Lower lobe of right lung (tissue), 2 donors: ENCODE measurements at places on chromosomes 7 and 10.
A peak's percentile ranks its signal among the peaks of the same experiment; 100 is the strongest.

- no peaks in the 10 kb centered on the region for H3K36me3 ChIP-seq
- no peaks in the 10 kb centered on the region for H3K27me3 ChIP-seq
- no peak overlapping the region for H3K27ac ChIP-seq
These were observed 75.7 kb downstream of the IMMP2L start for GRCh38 chr7:111486472-111487142.

GRCh38 chr10:60757420-60757895, 20.8 kb upstream of the CDK1 start:
- no peak for DNase-seq
- H3K4me1 ChIP-seq, result no peaks in the 10 kb centered on the region
- no peaks in the 10 kb centered on the region for H3K36me3 ChIP-seq

GRCh38 chr7:2173189-2173827, 59.4 kb downstream of the MAD1L1 start:
- no peaks in the 10 kb centered on the region for H3K27me3 ChIP-seq
- H3K4me1 ChIP-seq, result peaks cover 26% of the 10 kb centered on the region
- H3K4me3 ChIP-seq, result peak overlapping the region; percentile 27
- no peak for DNase-seq

- no peak overlapping the region for H3K27ac ChIP-seq
- no peaks in the 10 kb centered on the region for H3K4me1 ChIP-seq
- H3K4me3 ChIP-seq, result no peak overlapping the region
- H3K27me3 ChIP-seq, result no peaks in the 10 kb centered on the region
- no peak for DNase-seq
These were observed 122.1 kb upstream of the TCF7L2 start for GRCh38 chr10:112827951-112828350.

DNA sequence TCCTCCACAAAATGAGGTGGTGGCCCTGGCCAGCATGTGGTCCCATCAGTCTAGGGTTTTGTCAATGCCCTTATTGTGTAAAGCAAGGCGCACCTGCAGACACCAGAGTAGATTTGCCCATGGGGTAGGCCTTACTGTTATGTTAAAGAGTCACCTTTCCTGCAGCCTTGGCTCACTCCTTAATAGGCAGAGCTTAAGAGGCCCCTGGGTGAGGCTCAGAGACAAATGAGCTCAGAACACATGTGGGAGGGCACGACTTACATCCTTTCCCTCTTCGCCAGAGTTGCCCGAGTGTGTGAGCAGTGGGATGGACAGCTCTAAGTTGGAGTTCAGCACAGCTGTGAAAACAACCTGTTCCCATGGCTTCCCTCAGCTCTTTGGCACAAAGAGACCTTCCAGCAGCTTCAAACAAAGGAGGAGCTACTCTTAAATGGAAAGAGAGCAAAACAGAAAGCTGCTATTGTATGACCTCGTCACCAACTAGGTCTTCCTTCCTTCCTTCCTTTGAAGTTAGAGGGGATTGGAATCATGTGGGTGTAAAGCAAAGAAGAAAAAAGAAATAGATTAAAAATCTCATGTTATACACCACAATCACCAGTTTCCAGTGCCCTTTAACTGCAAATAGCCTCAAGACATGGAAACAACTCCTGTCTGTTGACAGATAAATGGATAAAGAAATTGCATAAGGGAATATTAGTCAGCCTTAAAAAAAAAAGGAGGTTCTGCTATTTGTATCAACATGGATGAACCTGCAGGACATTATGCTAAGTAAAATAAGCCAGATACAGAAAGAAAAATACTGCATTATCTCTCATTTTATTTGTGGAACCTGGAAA, 11.9 kb upstream of the XPNPEP1 start:
- H3K4me3 ChIP-seq, result no peak overlapping the region
- H3K36me3 ChIP-seq, result no peaks in the 10 kb centered on the region
- H3K27ac ChIP-seq, result peak overlapping the region; percentile 26
- peaks cover 19% of the 10 kb centered on the region for H3K4me1 ChIP-seq

- H3K36me3 ChIP-seq, result peaks cover 81% of the 10 kb centered on the region
- DNase-seq, result no peak
- H3K27me3 ChIP-seq, result no peaks in the 10 kb centered on the region
- H3K4me3 ChIP-seq, result no peak overlapping the region
- H3K4me1 ChIP-seq, result peaks cover 30% of the 10 kb centered on the region
These were observed 3.9 kb downstream of the UFSP1 start for GRCh38 chr7:100885440-100886141.

GRCh38 chr7:127891144-127891543, 140.1 kb downstream of the LRRC4 start:
- H3K4me1 ChIP-seq, result peaks cover 9% of the 10 kb centered on the region
- H3K4me3 ChIP-seq, result no peak overlapping the region
- H3K36me3 ChIP-seq, result peaks cover 26% of the 10 kb centered on the region
- no peaks in the 10 kb centered on the region for H3K27me3 ChIP-seq
- H3K27ac ChIP-seq, result no peak overlapping the region

GRCh38 chr7:36079446-36080025, 73.5 kb upstream of the EEPD1 start:
- DNase-seq, result no peak
- no peaks in the 10 kb centered on the region for H3K36me3 ChIP-seq
- no peak overlapping the region for H3K4me3 ChIP-seq
- no peaks in the 10 kb centered on the region for H3K4me1 ChIP-seq
- no peaks in the 10 kb centered on the region for H3K27me3 ChIP-seq
- H3K27ac ChIP-seq, result no peak overlapping the region

GRCh38 chr7:143172354-143172753, 10.9 kb upstream of the TAS2R39 start:
- H3K4me1 ChIP-seq, result no peaks in the 10 kb centered on the region
- no peak overlapping the region for H3K4me3 ChIP-seq
- no peak overlapping the region for H3K27ac ChIP-seq
- DNase-seq, result peak; percentile 77
- no peaks in the 10 kb centered on the region for H3K36me3 ChIP-seq

DNA sequence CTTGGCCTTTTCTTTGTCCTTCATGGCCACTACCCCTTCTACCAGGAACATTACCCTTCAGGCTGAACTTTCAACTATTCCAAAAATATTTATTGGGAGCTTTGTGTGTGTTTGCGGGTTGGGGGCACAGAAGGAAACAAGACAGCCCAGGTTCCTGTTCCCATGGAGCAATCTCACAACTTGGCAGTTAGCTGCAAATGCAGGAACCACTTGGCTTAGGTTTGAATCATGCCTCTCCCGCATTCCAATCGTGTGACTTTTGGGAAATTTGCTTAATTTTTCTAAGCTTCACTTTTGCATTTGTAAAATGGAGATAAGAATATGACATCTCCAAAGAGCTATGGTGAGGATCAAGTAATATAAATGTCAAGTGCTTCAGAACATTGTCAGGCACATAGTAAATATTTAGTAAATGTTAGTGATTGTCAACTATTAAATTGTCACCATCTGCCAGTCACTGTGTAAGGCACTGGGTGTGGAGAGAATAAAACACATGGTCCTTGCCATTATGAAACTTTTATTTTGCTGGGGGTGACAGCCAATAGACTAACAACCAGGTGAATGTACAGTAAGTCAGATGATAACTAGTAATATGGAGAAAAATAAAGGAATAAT, 277.1 kb downstream of the SNX13 start:
- H3K4me3 ChIP-seq, result no peak overlapping the region
- H3K27ac ChIP-seq, result no peak overlapping the region
- H3K27me3 ChIP-seq, result no peaks in the 10 kb centered on the region
- H3K4me1 ChIP-seq, result no peaks in the 10 kb centered on the region
- DNase-seq, result no peak
- H3K36me3 ChIP-seq, result no peaks in the 10 kb centered on the region

- no peaks in the 10 kb centered on the region for H3K36me3 ChIP-seq
- DNase-seq, result peak; percentile 40
- H3K4me3 ChIP-seq, result no peak overlapping the region
- H3K4me1 ChIP-seq, result peaks cover 4% of the 10 kb centered on the region
- H3K27me3 ChIP-seq, result no peaks in the 10 kb centered on the region
- H3K27ac ChIP-seq, result no peak overlapping the region
These were observed 50.2 kb upstream of the ZMIZ1 start for GRCh38 chr10:79018521-79019011.

GRCh38 chr10:122221958-122222357, 49.1 kb upstream of the BTBD16 start:
- DNase-seq, result no peak
- no peaks in the 10 kb centered on the region for H3K4me1 ChIP-seq
- H3K27me3 ChIP-seq, result no peaks in the 10 kb centered on the region
- no peak overlapping the region for H3K27ac ChIP-seq

- no peaks in the 10 kb centered on the region for H3K27me3 ChIP-seq
- no peak for DNase-seq
- no peak overlapping the region for H3K27ac ChIP-seq
- no peaks in the 10 kb centered on the region for H3K36me3 ChIP-seq
These were observed 663.8 kb downstream of the SUGCT start for GRCh38 chr7:40798613-40799012.

DNA sequence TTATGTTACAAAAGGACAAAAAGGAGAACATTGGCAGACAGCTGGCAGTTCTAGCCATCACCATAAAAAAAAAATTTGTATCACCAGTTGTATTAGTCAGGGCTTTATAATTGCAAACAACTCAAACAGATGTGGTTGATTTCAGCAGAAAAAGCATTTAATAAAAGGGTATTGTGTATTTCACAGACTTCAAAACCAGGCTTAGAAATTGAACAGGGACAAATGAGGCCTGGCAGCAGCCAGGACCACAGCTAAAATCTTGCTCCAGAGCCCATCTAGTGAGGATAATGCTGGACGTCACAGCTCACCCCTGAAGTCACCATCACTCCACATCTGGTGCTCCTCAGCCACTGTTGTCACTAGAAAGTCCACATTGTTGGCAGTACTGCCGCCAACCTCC, 52.9 kb upstream of the CALD1 start:
- no peaks in the 10 kb centered on the region for H3K36me3 ChIP-seq
- H3K4me3 ChIP-seq, result no peak overlapping the region
- peaks cover 9% of the 10 kb centered on the region for H3K4me1 ChIP-seq
- DNase-seq, result no peak
- H3K27me3 ChIP-seq, result no peaks in the 10 kb centered on the region

DNA sequence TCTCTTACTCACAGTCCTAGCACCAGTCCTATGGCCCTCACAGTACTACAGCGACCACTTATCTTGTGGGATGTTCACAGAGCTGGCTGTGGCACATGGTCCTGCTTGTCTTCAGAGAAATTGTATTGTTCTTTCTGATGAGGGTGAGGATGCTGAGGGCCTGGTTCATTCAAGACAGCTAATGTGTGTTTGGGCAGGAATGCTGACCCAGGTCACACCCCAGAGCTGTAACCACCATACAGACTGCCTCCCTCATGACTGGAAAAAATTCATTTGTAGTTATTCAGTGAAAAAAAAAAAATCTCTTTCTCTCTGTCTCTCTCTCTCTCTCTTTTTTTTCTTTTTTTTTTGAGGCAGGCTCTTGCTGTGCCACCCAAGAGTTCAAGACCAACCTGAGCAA, 83.5 kb downstream of the KLF6 start:
- no peak overlapping the region for H3K27ac ChIP-seq
- H3K4me1 ChIP-seq, result no peaks in the 10 kb centered on the region
- no peaks in the 10 kb centered on the region for H3K36me3 ChIP-seq

DNA sequence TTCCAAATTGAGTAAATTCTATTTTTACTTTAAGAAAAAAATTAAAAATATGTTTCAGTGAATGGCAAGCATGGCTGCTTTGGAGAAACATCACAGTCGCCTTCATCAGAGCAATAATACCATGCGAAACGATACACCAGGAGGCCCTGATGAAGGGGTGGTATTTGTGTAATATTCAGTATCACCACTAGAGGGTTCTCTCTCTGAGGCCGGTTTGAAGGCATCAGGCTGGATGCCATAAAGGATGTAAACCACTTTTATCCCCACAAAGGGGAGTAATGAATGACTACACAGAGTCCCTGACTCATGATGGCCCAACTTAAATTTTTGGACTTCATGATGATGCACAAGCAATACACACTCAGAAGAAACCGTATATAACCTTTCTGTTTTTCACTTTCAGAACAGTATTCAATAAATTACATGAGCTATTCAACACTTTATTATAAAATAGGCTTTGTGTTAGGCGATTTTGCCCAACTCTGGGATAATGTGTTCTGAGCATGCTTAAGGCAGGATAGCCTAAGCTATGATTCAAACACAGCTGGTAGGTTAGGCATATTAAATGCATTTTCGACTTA, 95.5 kb downstream of the PPP1R17 start:
- no peak for DNase-seq
- H3K27me3 ChIP-seq, result no peaks in the 10 kb centered on the region
- no peak overlapping the region for H3K4me3 ChIP-seq
- H3K27ac ChIP-seq, result no peak overlapping the region

DNA sequence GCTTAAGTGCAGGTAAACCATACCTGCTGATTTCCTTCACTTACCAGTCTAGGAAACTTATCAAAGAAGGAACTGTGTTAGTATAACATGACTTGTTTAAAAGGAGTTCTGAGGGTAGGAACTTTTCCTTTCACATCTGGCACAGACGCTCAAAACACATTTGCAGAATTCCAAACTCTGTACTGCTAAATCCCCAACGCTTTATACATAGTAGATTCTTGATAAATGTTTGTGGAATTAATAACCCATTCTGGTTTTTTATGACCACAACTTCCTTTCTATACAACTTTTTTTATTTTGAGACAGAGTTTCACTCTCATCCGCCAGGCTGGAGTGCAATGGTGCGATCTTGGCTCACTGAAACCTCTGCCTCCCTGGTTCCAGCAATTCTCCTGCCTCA, 7.7 kb upstream of the TRUB1 start:
- no peaks in the 10 kb centered on the region for H3K27me3 ChIP-seq
- H3K36me3 ChIP-seq, result no peaks in the 10 kb centered on the region
- DNase-seq, result no peak
- H3K27ac ChIP-seq, result no peak overlapping the region
- no peaks in the 10 kb centered on the region for H3K4me1 ChIP-seq
- no peak overlapping the region for H3K4me3 ChIP-seq

- peak overlapping the region; percentile 28 for H3K27ac ChIP-seq
- DNase-seq, result no peak
- H3K4me1 ChIP-seq, result peaks cover 24% of the 10 kb centered on the region
- peaks cover 14% of the 10 kb centered on the region for H3K36me3 ChIP-seq
- no peaks in the 10 kb centered on the region for H3K27me3 ChIP-seq
These were observed 53.5 kb downstream of the ABLIM1 start for GRCh38 chr10:114604357-114605130.
